ENCODE measurements at places on chromosomes 1 and 21.

GRCh38 chr21:34183331-34183928, 110.1 kb downstream of the MRPS6 start:
- DNase-seq = no peak

DNA sequence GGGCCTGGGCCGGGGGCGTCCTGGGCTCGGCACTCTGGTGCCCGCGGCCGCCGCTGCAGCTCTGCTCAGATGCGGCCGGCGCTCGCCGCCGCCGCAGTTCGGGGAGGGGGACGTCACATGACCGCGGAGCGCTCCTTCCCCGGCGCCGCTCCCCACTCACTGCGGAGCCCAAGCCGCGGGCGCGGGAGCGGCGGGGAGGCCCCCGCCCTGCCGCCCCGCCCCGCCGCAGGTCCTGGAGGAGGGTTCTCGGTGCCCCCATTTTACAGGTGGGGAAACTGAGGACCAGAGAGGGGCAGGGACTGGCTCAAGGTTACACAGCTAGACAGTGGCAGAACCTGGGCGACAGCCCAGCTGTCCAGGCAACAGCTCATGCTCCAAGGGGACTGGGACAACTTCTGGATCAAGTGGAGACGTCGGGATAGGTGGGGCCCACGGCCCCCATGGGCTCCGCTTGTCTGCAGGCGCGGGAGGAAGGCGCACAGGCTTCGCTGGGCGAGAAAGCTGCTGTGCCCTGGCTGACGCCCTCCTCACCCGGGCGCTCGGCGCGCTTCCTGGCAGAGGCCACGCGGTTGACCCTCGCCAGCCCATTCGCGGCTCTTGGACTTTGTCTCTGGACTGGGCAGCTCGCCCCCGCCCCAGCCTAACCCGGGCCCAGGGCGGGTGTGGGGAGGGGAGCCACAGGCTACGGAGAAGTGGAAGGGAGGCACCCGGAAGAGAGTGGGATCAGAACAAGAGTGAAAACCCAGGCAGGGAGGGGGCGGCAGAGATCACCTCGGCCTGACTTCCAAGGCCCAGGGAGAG, at the start of gene RAP1GAP:
RAP1GAP (minus strand) TSS at position 100 of the 801 bp plus-strand sequence. CDS start 49,325 bp downstream, outside the sequence.
- no peak for DNase-seq

DNA sequence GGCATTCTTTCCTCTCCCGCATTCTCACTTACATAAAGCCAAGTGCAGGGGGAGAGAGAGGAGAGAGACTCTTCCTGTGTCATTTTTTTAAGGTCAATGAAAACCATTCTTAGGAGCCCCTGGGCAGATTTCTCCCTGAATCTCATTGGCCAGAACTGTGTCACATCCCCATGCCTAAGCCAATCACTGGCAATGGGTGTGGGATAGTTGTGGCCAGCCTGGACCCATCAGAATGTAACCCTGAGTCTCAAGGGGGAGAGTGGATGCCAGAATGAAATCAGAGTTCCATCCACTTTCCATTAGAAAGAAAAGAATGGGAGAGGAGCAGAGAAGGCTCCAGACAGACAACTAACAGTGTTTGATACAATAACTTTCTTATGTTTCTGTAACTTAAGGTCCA, 31.2 kb upstream of the COQ8A start:
- no peak for DNase-seq

- DNase-seq = no peak
Observed at GRCh38 chr1:12592496-12592895, 25.5 kb downstream of the DHRS3 start.

- no peak for DNase-seq
Observed at GRCh38 chr1:17523321-17524041, 16.0 kb upstream of the ARHGEF10L start.

- no peak for DNase-seq
Observed at GRCh38 chr1:10897321-10897980, 101.0 kb upstream of the CASZ1 start.

- no peak for DNase-seq
Observed at GRCh38 chr1:20472860-20473711, 12.9 kb downstream of the CAMK2N1 start.

- no peak for DNase-seq
Observed at GRCh38 chr1:36109041-36109679, 15.9 kb downstream of the COL8A2 start.

- DNase-seq = no peak
Observed at GRCh38 chr21:19523061-19523460, 1119.5 kb upstream of the TMPRSS15 start.

DNA sequence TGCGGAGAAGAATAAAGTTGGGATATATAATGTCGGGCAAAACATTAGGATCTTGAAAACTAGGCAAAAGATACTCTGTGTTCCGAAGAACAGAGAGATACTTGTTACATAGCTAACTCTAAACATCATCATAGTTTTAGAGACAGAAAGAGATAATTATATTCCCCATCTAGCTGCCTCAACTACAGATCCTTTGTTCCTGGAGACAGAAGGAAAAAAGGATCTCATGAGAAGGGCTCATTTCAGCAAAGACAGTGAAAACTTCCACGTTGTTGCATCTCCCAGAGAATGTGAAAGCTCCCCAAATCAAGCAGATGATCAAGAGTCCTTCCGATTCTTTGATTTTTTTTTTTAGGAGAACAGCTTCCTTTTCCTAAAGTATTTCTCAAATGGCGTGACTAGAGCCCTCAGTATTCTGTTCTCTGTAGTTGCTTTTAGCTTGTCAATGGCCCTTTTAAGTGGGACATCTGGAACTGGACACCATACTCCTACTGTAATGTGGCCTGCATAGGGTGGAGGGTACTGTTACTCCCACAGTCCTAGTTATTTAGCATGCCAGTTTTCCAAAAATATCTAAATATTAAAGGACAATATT, 1048.2 kb downstream of the TTLL7 start:
- no peak for DNase-seq

DNA sequence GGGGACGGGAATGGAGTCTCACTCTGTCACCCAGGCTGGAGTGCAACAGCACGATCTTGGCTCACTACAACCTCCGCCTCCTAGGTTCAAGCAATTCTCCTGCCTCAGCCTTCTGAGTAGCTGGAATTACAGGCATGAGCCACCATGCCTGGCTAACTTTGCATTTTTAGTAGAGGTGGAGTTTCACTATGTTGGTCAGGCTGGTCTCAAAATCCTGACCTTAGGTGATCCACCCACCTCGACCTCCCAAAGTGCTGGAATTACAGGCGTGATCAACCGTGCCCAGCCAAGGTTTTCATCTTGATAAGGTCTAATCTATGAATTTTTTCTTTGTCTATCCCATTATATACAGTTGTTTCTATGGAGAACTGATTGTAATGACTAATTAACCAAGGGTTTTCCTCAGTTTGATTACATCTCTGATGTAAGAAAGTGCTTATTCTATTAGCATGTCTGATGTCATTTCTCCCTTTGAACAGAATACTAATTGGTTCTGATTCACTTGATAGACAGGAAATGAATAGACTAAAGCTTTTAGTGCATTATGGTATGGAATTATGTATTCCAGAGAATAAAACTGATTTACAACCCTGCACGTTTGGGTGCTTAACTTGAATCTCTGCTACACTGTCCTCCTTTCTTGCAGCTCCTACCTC, 11.9 kb downstream of the PACC1 start:
- no peak for DNase-seq

DNA sequence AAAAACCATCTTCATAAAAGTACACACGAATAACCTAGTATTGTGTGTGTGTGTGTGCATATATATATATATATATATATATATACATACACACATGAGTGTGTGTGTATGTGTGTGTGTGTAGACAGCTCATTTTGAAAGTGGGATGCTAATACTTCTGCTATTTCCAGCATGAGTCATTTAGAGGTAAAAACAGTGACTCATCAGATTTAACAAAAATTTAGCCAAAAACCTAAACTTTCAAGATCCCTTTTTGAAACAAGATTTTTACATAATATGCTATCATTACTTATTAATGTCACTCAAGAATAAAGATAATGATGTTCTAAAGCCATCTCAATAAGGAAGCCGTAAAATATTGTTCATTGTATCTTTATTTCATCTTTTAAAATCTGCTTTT, 35.6 kb upstream of the ADGRL4 start:
- no peak for DNase-seq

DNA sequence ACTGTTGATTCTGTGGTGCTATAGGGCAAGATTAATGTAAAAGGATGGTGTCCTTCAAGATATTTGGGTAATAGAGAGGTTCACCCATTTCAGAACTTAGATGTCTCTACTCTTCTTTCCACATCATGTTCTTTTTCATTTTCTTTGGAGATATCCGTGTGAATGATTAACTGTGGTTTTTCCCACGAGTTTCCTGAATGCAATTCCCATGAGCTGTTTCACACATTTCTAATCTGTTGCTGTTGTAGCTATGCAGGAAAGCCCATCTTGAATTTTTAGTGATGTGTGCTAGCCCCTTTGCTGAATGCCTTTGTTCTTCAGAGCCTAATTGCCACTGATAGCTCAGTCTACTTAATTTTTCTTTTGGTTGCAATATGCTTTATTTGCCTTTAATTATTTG, 27.6 kb downstream of the SNX27 start:
- no peak for DNase-seq

GRCh38 chr1:59070610-59071009, 226.3 kb upstream of the FGGY start:
- no peak for DNase-seq

DNA sequence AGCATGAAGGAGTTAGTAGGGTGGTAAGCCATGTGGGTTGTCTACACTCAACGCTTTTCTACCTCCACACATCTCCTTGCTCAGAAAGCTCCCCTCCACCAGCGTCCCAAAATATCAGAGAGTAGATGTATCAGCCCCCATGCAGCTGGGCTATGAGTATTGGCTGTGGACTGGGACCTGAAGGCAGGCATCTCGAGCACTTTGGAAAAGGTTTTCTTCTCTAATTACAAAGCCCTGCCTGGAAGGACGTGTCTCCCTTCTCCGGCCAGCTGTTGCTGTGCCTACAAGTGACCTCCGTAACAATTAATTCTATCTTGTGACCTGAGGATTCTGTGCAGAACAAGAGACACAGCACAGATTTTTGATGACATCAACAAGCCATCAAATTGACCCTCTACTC, 142.0 kb upstream of the RUNX1 start:
- DNase-seq = no peak

DNA sequence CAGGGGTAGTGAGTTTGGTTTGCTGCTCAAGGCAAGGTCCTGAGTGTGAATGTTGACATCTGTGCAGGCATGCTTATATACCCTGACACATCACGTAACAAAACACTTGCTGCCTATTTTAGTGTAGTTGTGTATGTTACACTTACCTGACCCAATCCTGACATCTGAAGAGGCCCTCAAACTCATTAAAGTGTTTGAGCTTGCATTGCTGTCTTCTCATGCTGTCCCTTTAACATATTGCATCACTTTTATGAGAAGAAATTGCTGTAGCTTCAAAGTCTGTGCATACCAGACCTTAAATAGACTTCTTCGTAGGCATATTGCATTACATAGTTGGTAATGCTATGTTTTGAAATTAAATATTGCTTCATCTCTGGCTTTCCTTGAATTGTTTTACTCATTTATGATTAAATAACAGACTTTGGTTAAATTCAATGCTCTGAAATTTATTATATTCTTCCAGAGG, at the start of gene KRTAP19-3:
KRTAP19-3 (minus strand) TSS at position 51 of the 466 bp plus-strand sequence. CDS start 56 bp downstream, outside the sequence.
- DNase-seq = no peak

GRCh38 chr21:37916310-37917051, at the start of gene KCNJ6:
Gene KCNJ6, minus strand, starts transcription at chr21:37916457. Its CDS starts 75,775 bp downstream, at chr21:37840682.
- DNase-seq = peak; percentile 46

- no peak for DNase-seq
Observed at GRCh38 chr1:182649041-182649440, 35.3 kb downstream of the RGS8 start.

DNA sequence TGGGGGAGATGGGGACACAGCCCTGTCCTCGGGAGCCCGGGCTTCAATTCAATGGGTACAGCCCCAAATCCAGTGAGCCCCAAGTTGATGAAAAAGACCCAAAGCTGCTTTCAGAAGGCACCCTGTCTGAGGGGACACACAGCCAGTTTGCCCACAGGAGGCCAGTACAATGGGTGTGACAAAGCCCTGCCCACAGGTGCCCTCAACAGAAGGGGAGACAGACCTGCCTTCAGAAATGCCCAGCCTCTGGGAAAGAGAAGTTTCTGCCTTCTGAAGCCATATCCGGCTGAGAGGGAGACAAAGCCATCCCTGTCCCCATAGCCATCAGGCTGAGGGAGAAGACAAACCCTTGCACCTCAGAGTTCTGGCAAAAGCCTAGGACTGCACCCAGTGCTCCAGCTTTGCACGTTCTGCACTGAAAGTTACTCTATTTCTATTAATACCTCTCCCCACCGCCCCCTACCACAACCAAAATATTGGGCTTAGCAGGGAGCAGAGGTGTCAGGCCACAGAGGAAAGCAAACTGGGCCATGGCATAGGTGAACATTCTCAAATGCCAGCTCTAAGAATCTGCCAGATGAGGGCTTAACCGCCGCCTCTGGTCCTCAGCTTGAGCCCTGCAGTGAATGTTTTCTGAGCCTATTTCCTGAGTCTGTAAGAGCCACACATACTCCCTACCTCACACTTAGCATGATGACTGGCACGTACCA, 18.0 kb upstream of the PTAFR start:
- DNase-seq = no peak

DNA sequence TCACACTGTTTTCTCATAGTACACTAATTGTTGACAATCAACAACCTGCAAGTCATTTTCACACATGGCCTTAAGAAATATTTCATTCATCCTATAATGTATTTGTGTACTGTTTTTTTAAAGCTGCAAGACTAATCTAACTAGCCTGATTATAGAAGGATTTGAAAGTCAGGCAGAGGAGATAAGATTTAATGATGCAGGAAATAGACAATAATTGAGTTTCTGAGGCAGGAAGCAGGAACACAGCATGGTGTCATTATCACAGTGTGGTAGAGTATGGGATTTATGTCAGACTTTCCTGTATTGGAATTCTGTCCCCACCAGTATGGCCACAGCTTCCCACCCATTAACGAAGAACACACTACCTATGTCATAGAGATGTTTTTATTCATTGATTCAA, 138.8 kb downstream of the LRRC7 start:
- no peak for DNase-seq

DNA sequence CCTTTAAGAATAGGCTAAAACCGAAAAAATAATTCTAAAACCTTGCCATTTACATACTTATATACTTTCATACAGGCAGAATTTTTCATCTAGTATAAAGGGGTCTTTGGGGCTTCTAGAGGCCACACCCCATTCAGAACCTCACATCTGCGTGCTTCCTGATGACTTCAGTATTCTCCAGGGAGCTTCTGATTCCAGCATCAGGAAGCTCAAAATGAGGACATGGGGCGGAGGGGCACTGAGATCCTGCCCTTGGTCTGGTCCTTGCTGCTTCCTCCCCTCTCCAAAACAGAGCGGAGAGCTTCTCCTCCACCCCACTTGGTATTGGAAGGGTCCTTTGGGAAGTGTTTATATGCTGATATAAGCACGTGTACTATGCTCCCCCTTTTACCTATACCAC, 13.8 kb downstream of the PAX7 start:
- no peak for DNase-seq

GRCh38 chr1:40507973-40508372, 594 bp upstream of the EXO5 start:
- DNase-seq = no peak

Data from Kasumi-1 (cell line).